Panc1 (cell line): ENCODE measurements at places on chromosomes 3 and 15.

GRCh38 chr3:192881159-192881786 lies 36.4 kb downstream of the MB21D2 start:
- DNase-seq = no peak

GRCh38 chr3:169363318-169364265 lies 299.9 kb downstream of the MECOM start:
- DNase-seq = no peak

DNA sequence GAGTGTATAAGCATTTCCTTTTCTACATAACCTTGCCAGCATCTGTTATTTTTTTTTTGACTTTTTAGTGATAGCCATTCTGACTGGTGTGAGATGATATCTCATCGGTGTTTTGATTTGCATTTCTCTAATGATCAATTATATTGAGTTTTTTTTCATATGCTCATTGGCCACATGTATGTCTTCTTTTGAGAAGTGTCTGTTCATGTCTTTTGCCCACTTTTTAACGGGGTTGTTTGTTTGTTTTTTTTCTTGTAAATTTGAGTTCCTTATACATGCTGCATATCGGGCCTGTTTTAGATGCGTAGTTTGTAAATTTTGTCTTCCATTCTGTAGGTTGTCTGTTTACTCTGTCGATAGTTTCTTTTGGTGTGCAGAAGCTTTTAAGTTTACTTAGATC lies 89.2 kb downstream of the LEKR1 start:
- no peak for DNase-seq

- no peak for DNase-seq
These were observed 187.4 kb downstream of the MECOM start for GRCh38 chr3:169475978-169476698.

GRCh38 chr3:195348426-195349115 lies 77.6 kb upstream of the XXYLT1 start:
- DNase-seq = no peak

DNA sequence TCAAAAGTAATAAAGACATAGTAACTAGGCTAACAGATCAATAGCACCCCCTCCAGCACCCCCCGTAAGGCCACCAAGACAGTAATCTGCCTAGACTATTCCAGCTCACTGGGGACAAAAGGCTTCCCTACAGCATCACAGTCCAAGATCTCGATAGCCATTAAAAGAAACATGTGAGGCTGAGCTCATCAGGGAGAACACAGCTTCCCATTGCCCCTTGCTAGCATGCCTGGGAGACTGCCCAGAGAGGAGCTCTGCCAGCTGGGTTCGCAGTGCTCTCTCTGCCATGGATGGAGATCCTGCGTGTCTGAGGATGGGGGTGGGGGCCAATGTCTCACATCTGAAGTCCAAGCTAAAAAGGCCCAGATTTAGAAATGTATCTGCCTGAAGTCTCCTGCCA lies 17.8 kb downstream of the LRIG1 start:
- no peak for DNase-seq

DNA sequence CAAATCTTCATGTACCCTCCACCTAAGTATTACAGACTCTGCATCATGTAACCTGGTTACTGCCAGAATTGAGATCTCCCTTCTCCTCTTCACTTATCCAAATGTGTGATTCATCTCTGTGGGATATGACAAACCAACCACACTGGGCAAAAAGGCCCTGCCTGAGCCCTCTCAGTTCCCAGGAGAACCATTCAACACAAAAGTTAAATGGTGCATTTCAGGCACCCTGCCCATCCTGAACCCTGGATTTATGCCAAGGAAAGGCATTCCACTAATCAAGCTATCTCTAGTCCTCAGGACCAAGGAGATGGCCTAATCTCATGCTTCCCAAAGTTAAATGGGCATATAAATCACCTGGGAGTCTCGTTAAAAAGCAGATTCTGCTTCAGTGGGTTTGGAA lies 108.5 kb downstream of the TNIK start:
- no peak for DNase-seq

- DNase-seq = no peak
These were observed 65.1 kb downstream of the MRPL46 start for GRCh38 chr15:88401996-88402656.

DNA sequence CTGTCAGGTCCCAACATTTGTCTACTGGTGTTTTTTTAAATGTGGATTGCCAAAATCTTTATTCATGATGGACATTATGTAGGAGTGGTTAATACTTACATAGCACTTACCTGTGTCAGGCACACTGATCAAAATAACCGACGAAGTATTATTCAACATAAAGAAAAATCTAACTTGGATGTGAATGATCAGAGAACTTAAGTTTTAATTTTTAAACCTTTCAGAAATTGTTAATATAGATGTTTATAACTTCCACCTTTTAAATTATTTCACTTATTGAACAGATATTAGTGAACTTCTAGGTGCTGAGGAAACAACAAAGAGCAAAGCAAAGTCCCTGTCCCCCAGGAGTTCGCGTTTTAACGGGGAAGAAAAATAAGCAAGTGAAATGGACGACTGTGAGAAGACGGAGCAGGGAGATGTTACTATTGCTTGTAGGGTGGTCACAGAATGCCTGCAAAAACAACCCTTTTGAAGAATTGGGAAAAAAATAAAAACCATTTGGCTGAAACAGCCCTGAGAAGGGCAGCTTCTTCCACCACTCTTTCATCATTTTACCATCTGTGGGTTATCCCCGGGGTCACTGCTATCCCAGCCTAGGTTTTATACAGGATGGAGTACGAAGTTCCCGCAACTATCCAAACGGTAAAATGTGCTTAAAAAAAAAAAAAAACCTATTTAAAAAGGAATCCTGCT lies 915 bp upstream of the APH1B start:
- no peak for DNase-seq

- DNase-seq = no peak
These were observed 33.1 kb downstream of the RASGRP1 start for GRCh38 chr15:38531509-38531908.

DNA sequence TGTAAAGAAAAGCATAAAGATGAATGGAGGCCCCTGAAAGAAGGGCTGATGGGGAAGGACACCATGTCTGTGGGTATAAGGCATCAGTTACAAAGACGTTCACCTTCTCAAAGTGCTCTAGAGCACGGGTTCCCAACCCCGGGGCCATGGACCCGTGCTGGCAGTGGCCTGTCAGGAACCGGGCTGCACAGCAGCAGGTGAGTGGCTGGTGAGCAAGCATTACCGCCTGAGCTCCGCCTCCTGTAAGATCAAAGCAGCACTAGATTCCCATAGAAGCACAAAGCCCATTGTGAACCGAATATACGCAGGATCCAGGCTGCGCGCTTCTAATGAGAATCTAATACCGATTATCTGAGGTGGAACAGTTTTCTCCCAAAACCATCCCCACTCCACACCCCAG lies 25.7 kb downstream of the MYO1E start:
- no peak for DNase-seq

- peak; percentile 38 for DNase-seq
These were observed 57.6 kb upstream of the SLC6A11 start for GRCh38 chr3:10758304-10759037.

DNA sequence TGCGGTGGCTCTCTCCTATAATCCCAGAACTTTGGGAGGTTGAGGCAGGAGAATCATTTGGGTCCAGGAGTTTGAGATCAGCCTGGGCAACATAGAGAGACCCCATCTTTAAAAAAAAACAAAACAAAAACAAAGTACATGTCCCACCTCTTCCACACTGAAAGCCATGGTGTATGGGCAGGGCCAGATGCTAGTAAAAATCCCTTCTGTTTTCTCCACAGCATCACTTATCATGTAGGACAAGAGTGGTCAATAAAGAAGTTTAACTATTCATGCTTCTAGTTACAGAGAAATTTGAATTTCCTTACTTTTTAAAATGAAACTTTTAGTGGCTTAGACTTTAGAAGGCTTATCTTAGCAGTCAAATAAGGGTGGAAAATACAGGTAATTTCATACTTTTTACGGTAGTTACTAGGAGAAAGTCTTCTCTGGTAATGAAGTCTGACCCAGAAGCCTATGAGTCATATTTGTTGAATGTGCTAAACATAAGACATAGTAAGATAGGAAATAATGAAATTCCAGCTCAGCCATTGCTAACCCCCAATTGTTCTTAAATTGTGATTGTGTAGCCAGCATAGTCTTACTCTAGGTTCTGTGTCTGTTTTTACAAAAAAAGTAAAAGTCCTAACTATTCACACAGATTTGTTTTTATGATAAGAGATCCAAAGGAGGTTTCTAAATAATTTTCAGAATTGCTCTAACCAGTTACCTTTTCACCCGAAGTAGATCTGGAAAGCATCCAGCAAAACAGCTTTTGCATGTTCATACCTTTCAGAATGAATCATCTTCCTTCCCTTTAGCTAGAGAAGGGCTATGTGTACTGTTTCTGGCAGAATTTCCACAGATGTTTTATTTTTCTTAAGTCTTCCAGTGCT lies 16.4 kb upstream of the ZNF609 start:
- DNase-seq = peak; percentile 55

DNA sequence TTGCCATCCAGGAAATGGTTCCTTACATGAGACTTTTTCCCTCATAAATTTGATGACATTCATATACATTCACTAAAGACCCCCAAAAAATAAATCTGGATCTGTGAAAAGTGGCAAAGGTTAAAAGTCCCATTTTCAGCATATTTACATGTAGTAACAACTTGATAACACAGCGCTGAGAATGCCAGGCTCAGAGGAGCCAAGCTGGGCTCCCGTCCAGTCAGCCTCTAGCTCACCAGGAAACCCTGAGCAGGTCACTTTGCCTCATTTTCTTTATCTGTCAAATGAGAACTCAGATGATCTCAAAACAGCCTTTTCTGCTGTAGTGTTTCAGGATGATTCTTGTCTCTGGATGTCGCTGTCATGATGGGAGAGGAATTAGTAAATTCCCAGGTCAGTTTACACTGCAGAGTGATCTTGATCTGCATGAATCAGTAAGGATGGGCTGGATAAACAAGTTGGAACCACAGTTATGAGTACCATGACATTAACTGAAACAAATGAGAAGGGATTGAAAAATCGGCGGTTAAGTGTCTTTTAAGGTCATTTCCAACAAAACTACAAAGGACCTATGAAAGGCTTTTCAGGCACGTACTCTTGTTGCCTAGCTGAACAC lies 82.8 kb downstream of the PPARG start:
- no peak for DNase-seq

DNA sequence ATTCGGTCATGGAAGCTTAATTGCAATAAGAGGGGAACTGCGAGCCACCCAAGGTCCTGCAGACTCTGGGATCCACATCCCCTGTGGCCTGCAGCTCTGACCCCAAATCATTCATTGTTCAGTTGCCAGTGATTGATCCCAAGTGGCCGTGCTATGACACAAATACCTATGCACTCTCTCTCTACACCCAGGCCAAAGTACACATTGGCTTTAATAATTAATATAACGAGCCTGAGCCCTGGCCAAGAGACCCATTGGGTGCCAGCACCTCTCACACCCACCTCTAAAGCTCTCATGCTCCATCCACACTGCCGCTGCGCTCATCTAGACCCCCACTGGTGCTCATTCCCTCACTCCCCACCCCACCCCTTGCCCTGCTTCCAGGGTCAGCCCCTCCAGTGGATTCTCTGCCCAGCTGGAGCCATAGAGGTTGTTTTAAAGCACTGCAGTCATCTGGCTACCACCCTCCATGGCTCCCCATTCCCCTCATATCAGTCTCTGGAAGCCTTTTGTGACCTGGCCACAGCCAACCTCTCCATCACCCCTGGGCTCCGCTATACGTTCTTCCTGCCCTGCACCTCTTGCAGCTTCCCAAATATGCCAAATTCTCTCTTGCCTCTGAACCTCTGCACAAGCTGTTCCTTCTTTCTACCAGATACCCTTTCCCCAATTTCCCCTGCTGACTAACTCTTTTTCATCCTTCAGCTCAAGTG lies 37.7 kb upstream of the SLC6A6 start:
- DNase-seq = no peak

DNA sequence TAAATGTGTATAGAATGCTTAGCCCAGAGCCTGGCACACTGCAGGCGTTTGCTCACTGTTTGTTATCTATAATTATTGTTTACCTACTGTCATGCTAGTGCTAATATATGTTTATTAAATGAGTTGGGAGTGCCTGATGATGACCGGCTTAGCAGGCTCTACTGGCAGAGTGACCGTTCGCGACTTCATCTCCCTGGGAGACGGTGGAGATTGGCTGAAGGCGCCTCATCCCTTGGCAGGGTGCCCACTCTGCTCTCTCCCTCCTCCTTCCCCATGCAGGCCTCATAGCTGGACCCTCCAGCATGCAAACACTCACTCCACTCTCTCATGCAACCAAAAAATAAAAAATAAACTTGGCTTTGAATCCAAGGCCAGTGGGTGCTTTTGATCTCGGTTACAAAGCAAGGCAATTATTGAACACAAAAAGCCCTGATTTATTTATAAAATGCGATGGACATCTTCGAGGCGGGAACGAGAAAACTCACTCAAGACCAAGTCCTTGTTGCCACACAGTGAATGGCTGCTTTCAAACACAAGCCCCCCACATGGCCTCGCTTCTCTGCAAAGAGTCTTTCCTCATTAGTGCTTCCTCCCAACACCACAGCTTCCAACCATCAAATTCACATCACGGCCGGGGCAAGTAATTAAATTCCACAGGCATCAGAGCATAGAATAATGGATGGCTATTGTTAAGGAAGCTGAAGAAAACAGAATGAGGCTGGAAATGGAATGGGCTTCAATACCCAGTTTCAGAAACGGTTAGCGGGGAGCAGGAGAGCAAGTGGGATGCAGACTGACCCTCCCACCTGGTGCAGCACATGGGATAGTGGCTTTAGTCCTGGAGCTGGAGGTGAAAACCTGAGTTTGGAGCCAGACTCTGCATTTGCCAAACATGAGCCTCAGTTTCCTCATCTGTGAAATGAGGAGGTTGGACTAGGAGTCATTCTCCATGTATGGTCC lies 135.7 kb upstream of the RAD18 start:
- DNase-seq = no peak

DNA sequence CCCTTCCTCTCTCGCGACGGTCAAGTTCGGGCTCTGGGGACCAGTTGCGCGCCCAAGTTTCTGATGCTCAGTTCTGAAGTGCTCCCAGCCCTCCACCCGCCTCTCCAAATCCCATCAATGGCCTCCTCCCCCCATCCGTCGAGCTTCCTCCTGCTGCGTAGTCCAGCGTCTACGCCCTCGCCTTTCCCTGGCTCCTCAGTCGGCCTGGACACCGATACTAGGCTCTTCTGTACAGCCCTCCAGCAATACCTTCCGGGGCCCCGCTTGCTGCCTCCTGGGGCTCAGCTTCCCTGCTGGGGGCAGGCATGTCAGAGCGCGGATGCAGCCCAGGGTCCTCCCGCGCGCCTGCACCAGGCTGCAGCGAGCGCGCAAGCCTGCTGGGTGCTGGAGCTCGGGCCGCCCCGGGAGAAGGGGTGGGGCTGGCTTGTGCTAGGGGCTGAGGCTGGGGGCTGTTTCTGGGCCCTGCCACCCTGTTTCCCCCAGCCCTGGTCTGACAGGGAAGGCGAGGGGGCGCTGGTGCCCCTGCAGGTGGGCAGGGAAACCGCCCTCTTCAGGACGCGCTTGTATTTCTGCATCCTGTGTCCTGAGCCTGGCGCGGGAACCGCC lies 353.3 kb upstream of the SUCLG2 start:
- DNase-seq = no peak
